Activated effector memory CD4-positive, alpha-beta T cell treated with anti-CD3 and anti-CD28 coated beads, Interleukin-2, amount 50 U/mL, for 16 hours (primary cell): ENCODE measurements at places on chromosomes 16 and 17.

- no peak for DNase-seq
Observed at GRCh38 chr17:70041061-70041460, 34.0 kb upstream of the KCNJ16 start.

GRCh38 chr17:18157354-18157985 lies 26.2 kb upstream of the ALKBH5 start:
- no peak for DNase-seq

GRCh38 chr17:14042411-14042810 lies 26.9 kb upstream of the COX10 start:
- no peak for DNase-seq

GRCh38 chr17:17052462-17053221 lies 10.4 kb downstream of the MPRIP start:
- DNase-seq: peak; percentile 61

GRCh38 chr16:86134802-86135461 lies 236.0 kb downstream of the IRF8 start:
- DNase-seq: no peak
